Activated CD4-positive, alpha-beta T cell treated with anti-CD3 and anti-CD28 coated beads, Interleukin-2, amount 50 U/mL, for 1 hour (primary cell): ENCODE measurements at places on chromosomes 7 and 10.

DNA sequence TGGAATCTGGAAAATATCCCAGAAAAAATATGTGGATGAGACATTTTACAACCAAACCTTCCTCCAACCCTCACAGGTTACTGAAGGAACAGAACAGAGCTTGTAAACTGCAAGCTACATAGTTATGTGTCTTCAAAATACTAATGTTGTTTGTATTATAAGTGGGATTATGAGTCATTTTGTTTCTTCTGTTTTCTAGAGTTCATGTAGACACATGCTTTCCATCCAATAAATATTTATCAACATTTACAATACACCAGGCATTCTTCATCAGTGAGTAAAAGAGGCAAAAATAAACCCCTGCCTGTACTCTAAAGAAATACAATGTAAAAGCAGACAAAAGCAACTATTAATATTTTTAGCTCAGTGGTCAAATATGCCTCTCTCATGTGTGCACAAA lies 38.0 kb upstream of the TES start:
- no peak for DNase-seq

DNA sequence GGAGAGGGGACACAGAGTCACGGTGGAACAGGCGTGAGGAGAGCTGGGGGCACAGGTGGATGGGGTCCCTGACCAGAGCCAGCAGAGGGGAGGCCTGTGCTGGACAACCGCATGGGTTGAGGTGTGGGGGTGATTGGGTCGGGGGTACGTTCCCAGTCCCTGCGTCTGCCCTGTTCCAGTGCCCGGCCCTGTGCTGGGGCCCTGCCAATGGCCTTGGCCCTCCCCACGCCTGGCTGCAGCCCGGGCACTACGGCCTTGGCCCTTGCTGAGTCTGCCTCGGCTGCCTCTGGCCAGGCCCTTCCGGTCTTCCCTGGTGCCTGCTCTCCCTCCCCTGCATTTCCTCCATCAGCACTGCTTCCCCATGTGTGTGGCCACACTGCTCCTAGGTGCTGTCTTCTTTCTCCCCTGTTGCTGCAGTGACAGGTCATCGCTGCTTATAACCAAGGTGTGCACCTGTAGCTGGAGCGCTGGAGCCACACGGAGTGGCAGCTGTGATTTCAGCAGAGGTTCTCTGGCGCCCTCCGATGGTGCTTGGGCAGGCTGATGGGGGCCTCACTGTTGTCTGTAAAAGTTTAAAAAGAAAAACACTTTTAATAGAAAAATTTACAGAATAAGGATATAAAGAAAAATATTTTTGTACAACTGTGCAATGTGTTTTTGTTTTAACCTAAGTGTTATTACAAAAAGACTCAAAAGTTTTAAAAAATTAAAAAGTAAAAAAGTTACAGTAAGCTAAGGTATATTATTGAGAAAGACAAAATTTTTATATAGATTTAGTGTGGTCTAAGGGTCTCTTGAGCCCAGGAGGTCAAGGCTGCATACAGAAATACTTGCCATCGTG lies 45.2 kb upstream of the BHLHA15 start:
- peak; percentile 52 for DNase-seq

DNA sequence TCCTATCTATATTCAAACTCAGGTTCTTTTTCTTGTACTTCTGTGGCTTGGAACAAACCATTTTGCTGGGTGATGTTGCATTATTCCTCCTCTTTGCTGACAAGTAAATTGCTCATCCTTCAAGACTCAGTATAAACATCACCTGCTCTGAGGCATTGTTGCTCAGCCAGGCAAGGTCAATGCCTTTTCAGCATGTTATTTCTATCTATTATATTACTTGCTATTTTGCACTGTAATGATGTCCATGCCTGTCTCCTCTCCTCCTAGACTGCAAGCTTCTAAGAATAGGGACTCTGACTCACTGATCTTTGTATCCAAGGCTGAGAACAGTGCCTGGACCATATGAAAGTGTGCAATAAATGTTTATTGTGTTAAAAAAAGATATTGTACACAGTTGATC lies 293.8 kb downstream of the RNLS start:
- no peak for DNase-seq

DNA sequence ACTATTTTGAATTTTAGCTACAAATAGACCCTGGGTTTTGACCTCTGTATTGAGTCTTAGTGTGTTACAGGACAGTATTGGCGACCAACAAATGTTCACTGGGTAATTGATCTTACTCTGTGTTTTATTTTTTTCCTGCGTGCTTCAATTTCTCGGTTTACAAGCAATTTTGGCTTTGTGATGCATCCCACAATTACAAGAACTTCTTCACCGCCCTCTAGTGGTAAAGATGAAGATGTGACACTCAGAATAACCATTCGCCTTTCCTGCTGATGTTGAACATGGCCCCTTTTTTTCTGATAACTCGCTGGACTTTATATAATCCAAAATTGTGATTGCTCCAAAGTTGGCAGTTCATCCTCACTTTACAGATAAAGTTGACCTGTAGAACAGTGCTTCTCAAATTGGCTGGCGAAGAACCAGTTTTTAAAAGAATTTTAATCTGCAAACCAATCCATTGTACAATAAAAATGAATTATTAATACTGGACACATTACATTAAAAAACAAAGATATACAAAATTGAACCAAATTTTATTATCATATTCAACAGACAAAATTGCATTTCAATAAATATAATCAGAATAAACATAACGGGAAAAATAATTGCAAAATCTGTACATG lies 20.2 kb upstream of the SMC3 start:
- no peak for DNase-seq

- DNase-seq = no peak
Observed at GRCh38 chr10:69367469-69367868, 49.2 kb downstream of the TACR2 start.

GRCh38 chr10:59285848-59286247 lies 76.5 kb downstream of the FAM13C start:
- no peak for DNase-seq

GRCh38 chr7:41027428-41028115 lies 675.3 kb downstream of the INHBA start:
- no peak for DNase-seq

GRCh38 chr10:14552015-14552414 lies 221.3 kb upstream of the FRMD4A start:
- no peak for DNase-seq

DNA sequence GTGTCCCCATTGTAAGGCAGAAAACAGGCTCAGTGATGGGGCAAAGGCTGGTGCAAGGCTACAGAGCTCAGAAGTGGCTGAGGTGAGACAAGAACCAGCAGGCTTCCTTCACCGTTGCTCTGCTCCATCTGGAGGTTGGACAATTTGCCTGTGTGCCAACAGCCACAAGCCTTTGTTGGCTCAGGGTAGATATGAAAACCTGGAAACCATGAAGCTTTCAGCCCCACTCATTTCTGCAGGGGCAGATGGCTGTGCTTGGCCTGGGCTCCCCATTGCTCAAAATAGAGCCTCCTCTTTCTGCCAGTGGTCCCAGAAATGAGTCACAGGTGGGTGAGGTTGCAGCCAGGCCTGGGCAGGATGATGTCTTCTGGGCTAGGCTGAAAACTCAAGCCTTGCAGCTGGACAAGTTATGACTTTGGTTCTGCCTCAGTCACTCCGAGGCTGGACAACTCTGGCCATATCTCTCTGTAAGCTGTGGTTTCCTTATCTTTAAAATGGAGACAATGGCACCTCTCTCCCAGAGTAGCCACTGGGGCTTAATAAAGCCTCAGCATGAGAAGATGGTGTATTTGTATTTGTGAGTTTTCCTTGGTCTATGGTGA lies 12.2 kb upstream of the ZNF273 start:
- no peak for DNase-seq
